ENCODE measurements at places on chromosomes 16 and 17. TPM values are rescaled to one million over a fixed set of nuclear protein-coding genes. Genes with fewer than 3 reads are reported as not detected.

ADORA2B gene
- total RNA-seq = 0.62 TPM

DNA sequence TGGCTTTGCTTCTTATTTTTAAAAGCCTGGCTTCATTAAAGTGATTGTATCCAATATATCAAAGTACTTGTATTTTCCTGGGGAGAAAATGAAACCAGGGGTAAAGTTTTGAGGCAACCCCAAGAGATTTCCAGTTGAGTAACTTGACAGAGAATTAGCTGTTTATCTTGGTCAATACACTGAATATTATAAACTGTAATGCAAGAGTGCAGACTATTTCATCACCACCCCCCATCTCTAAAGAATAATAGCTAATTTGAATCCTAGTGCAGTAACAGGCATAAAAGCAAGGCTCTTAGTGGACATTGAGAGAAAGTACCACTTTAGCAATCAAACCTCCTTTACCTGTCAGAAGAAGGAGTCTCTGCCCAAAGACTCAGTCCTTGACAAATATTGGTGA is 27.0 kb downstream of the IRX6 start:
- no peaks in the 10 kb centered on the region for H3K36me3 ChIP-seq
- H3K4me1 ChIP-seq = no peaks in the 10 kb centered on the region
- no peak for DNase-seq
- no peak overlapping the region for H3K27ac ChIP-seq

- H3K36me3 ChIP-seq = no peaks in the 10 kb centered on the region
- no peaks in the 10 kb centered on the region for H3K27me3 ChIP-seq
- H3K4me1 ChIP-seq = no peaks in the 10 kb centered on the region
- H3K27ac ChIP-seq = no peak overlapping the region
- DNase-seq = no peak
- H3K4me3 ChIP-seq = no peak overlapping the region
These were observed 6.7 kb downstream of the GIT1 start for GRCh38 chr17:29582772-29583171.

DNA sequence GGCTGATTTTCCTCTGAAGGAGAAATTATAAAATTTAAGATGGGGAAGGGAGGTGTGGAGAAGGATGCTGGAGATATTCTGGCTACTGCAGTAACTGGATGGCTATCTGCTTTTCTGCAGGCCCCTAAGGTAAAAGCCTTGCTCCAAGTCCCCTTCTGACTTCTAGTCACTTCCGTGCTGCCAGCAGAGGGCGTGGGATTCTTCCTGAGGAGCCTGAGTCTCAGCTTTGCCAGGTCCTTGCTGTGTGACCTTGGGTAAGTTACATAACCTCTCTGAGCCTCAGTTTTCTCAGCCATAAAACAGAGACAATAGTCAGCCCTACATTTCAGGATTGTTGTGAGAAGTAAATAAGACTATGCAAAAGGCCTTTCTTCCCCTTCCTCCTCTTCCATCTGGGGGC is 24.3 kb upstream of the TMEM220 start:
- peaks cover 38% of the 10 kb centered on the region for H3K4me1 ChIP-seq
- no peak overlapping the region for H3K4me3 ChIP-seq
- no peaks in the 10 kb centered on the region for H3K27me3 ChIP-seq
- no peak overlapping the region for H3K27ac ChIP-seq

- no peaks in the 10 kb centered on the region for H3K36me3 ChIP-seq
- no peak overlapping the region for H3K4me3 ChIP-seq
- H3K27ac ChIP-seq = no peak overlapping the region
- DNase-seq = no peak
- no peaks in the 10 kb centered on the region for H3K27me3 ChIP-seq
These were observed 25.0 kb upstream of the ZNF750 start for GRCh38 chr17:82864713-82865248.

GRCh38 chr17:50917418-50917743 is 51.2 kb upstream of the TOB1 start:
- DNase-seq = no peak
- H3K4me1 ChIP-seq = peaks cover 66% of the 10 kb centered on the region
- no peak overlapping the region for H3K4me3 ChIP-seq
- no peaks in the 10 kb centered on the region for H3K36me3 ChIP-seq

- no peak for DNase-seq
- no peak overlapping the region for H3K27ac ChIP-seq
- no peaks in the 10 kb centered on the region for H3K4me1 ChIP-seq
- H3K27me3 ChIP-seq = no peaks in the 10 kb centered on the region
- no peak overlapping the region for H3K4me3 ChIP-seq
These were observed 439.7 kb upstream of the RBFOX1 start for GRCh38 chr16:6892966-6893365.

DNA sequence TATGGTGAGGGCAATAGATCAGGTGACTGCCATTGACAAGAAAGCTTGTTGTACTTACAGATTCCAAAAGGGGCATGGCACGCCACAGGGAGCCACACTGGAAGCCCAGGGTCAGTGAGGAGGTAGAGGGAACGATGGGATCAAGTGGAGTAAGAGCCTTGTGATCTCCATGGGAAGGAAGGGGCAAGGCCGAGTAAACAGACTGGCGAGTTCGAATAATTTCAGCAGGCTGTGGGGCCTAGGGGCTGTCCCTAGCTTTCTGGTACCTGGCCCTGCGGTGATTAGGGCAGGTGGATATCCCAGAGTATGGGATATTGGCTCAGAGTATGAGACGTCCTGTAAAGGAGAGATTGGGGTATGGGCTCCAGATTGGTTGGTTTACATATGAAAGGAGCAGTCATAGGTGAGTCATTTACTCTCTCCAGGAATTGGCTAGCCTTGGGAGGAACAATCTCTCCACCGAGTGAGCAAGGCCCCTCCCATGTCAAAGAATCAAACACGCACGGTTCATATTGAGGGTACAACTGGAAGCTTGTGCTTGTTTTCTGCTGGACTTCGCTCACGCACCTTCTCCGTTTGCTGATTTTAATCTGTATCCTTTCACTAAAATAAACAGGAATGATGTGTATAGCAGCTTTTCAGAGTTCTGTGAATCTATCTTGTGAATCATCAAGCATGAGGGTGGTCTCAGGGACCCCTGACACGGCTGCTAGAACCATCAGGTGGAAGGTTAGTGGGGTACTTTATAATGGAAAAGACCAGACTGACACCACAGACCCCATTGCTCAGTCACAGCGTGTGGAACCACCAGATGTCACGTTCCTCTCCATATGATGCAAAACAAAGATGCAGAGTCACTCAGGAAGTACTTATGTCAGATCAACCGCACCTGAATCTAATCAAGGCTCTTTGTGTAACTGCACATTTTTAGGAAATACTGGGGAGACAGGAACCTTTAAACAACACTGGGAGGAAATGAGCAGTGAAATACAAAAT is 27.9 kb downstream of the GABARAPL2 start:
- no peaks in the 10 kb centered on the region for H3K4me1 ChIP-seq
- H3K36me3 ChIP-seq = no peaks in the 10 kb centered on the region
- DNase-seq = no peak
- H3K4me3 ChIP-seq = no peak overlapping the region
- H3K27ac ChIP-seq = no peak overlapping the region

GRCh38 chr16:703406-703805 is 2.2 kb downstream of the FBXL16 start:
- peaks cover 20% of the 10 kb centered on the region for H3K27me3 ChIP-seq
- no peak for DNase-seq
- H3K27ac ChIP-seq = no peak overlapping the region
- H3K4me1 ChIP-seq = no peaks in the 10 kb centered on the region
- H3K4me3 ChIP-seq = no peak overlapping the region

- no peaks in the 10 kb centered on the region for H3K27me3 ChIP-seq
- no peak for DNase-seq
- H3K4me3 ChIP-seq = no peak overlapping the region
- no peaks in the 10 kb centered on the region for H3K4me1 ChIP-seq
- no peaks in the 10 kb centered on the region for H3K36me3 ChIP-seq
These were observed 11.0 kb upstream of the KATNB1 start for GRCh38 chr16:57724531-57724930.

TMC5 gene
- 3.4 TPM for total RNA-seq

CCL4L2 gene
- 2.4 TPM for total RNA-seq

SEPTIN12 gene
- not detected for total RNA-seq

PMFBP1 gene
- not detected for total RNA-seq

- no peak overlapping the region for H3K27ac ChIP-seq
- H3K4me1 ChIP-seq = no peaks in the 10 kb centered on the region
- no peak for DNase-seq
- no peaks in the 10 kb centered on the region for H3K36me3 ChIP-seq
- no peaks in the 10 kb centered on the region for H3K27me3 ChIP-seq
These were observed 109.3 kb upstream of the SOX9 start for GRCh38 chr17:72011561-72011960.

- H3K27ac ChIP-seq = no peak overlapping the region
- no peaks in the 10 kb centered on the region for H3K36me3 ChIP-seq
- H3K4me3 ChIP-seq = no peak overlapping the region
- no peaks in the 10 kb centered on the region for H3K4me1 ChIP-seq
These were observed 41.3 kb downstream of the GP2 start for GRCh38 chr16:20285993-20286499.

- no peak overlapping the region for H3K4me3 ChIP-seq
- H3K27ac ChIP-seq = no peak overlapping the region
- no peak for DNase-seq
- no peaks in the 10 kb centered on the region for H3K27me3 ChIP-seq
- H3K4me1 ChIP-seq = no peaks in the 10 kb centered on the region
These were observed 10.0 kb upstream of the CACNA1H start for GRCh38 chr16:1142911-1143310.

DNA sequence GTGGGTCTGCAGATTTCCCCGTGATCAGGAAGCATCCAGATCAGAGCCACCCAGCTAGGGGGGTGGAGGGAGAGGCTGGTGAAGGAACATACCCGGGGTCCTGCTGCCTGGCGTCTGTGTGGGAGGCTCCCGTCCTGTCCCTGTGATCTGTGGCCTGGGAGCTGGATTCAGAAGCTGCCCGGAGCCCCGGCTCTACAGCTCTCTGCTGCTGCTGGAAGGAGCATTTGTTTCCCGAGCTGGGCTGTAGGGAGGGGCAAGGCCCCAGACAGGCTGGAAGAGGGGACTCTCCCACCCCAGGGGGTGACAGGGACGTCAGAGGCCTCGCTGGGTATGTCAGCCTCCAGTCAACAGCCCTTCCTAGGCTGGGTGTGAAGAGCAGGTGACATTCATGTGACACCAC is 10.2 kb downstream of the SOX8 start:
- H3K27me3 ChIP-seq = no peaks in the 10 kb centered on the region
- no peak overlapping the region for H3K4me3 ChIP-seq
- H3K27ac ChIP-seq = no peak overlapping the region

DNA sequence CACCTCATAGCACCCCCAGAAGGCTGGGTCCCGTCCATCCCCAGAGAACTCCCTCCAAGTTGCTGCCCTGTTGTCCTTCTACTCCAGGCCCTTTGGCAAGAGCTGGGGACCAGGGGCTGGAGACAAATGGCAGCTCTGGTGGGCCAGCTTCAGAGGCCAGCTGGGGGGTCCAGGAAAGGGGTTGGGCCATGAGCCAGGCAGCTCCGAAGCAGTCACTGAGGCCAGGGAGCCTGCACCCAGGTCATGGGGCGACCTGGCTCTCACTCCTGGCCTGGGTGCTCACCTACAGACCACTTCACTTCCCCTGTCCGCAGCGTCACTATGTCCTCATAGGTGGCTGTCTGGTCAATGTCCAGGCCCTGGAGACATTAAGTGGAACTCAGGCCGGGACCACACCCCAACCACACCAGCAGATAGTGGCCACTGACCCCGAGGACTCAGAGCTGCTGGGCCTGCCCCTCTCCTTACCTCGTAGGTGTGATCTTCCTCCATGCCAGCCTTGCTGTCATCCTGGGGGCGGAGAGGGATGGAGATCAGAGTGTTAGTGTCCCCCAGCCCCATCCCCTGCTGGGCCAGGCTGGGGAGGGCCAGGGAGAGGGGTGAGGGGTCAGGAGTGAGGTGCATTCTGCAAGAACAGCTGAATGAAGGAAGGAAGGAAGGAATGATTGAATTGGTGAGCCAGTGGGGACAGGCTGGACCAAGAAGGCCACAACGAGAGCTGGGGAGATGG is 3.0 kb downstream of the CD79B start:
- H3K36me3 ChIP-seq = no peaks in the 10 kb centered on the region
- DNase-seq = no peak
- H3K4me3 ChIP-seq = no peak overlapping the region
- H3K27ac ChIP-seq = no peak overlapping the region
- no peaks in the 10 kb centered on the region for H3K27me3 ChIP-seq

- no peak overlapping the region for H3K4me3 ChIP-seq
- H3K27me3 ChIP-seq = peaks cover 6% of the 10 kb centered on the region
- no peak for DNase-seq
- H3K27ac ChIP-seq = no peak overlapping the region
- H3K36me3 ChIP-seq = no peaks in the 10 kb centered on the region
- H3K4me1 ChIP-seq = no peaks in the 10 kb centered on the region
These were observed 4.0 kb downstream of the PYY start for GRCh38 chr17:43949781-43950180.

DNA sequence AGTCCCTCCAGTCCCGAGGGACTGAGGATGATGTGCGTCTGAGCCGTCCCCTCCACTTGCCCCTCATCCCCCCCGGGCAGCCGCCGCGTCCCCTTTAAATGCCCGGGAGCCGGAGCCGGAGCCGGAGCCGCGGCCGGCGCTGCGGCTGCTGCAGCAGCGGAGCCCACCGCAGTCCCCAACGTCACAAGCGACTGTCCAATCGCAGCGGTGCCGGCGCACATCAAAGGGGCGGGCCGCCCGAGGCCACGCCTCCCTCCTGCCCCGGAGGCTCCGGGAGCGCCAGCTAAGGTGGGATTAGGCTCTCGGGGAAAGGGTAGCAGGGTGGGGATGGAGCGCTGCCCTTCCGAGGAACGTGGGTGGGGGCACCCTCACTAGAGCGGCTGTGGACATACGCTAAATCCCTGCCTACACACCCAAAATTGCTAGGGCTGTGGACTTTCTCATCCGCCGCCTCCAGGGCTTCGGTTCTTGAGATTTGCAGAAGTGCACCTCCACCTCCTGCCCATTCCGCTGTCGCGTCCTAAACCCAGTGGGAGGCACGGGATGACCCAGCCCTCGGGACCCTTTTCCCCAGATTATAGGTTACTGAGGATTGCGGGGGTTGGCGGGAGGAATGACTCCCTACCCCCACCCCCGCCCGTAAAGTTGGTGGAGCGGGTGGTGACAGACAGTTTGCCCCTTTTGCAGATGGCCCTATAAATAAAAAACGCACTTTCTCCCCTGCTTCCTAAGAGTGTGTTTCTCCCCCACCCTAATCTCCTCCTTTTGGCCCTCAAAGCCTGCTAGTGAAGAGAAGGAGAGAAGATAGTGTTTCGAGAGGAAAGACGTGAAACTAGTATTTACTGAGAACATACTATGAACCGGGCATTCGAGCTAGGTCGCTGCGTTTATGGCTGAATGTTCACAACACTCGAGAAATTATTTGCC is at the start of gene PHOSPHO1:
Gene PHOSPHO1 (minus strand): TSS at position 152 of the 927 bp plus-strand sequence. CDS start 4,096 bp downstream, outside the sequence.
- H3K27ac ChIP-seq = no peak within 1 kb of the TSS
- DNase-seq = peak; percentile 85
- H3K4me3 ChIP-seq = peak within 1 kb of the TSS; percentile 49
- H3K36me3 ChIP-seq = no peaks in the 10 kb centered on the region
- no peaks in the 10 kb centered on the region for H3K27me3 ChIP-seq

LAT gene
- total RNA-seq = 5.2 TPM

- DNase-seq = no peak
- H3K36me3 ChIP-seq = no peaks in the 10 kb centered on the region
- no peaks in the 10 kb centered on the region for H3K27me3 ChIP-seq
- H3K27ac ChIP-seq = no peak overlapping the region
- H3K4me1 ChIP-seq = no peaks in the 10 kb centered on the region
- H3K4me3 ChIP-seq = no peak overlapping the region
These were observed 17.2 kb downstream of the PRKCB start for GRCh38 chr16:23852794-23853562.

- no peaks in the 10 kb centered on the region for H3K36me3 ChIP-seq
- peak; percentile 90 for DNase-seq
- no peaks in the 10 kb centered on the region for H3K27me3 ChIP-seq
- no peaks in the 10 kb centered on the region for H3K4me1 ChIP-seq
- peak within 1 kb of the TSS; percentile 94 for H3K27ac ChIP-seq
These were observed at the start of gene TMEM220 for GRCh38 chr17:10729334-10730193. TSS of gene TMEM220 (minus strand) at chr17:10730023. CDS start at chr17:10729851, 172 bp downstream.

KRTAP1-1 gene
- total RNA-seq = not detected

Measured in right lobe of liver (tissue), 6 donors.